ENCODE measurements at places on chromosomes 1 and 21.

DNA sequence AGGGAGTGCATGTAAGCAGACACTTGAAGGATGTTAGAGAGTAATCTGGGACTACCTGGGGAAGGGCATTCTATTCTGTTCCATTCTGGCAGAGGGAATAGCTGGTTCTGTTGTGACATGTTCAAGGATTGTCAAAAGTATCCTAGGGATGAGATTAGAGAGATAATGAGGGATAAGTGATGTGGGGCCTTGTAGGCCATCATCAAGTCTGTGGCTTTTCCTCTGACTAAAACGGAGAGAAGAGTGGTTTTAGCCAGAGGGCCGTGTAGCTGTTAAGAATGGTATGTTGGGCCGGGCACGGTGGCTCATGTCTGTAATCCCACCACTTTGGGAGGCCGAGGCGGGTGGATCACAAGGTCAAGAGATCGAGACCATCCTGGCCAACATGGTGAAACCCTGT lies 23.6 kb downstream of the TGFB2 start:
- DNase-seq, result no peak

DNA sequence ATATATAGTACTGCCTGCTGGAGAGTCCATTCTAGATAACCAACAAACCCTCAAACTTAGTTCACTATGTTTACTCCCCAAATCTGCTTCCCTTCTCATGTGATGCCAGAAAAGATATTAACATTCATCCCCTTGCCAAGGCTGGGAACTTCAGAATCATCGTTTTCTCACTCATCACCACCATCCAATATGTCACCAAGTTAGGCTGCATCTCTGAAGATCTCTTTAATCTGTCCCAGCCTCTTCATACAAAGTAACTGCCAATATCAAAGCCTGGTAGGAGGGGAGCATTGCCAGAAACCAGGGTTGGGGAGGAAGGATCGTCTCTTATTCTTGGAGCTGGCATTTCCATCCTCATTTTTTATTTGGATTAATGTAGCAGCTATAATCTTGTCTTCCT lies 71.6 kb downstream of the XCL2 start:
- DNase-seq, result no peak

GRCh38 chr1:24932284-24932683 lies 2.2 kb upstream of the RUNX3 start:
- DNase-seq, result no peak

- DNase-seq, result no peak
Measured at GRCh38 chr21:44893948-44894656, 20.6 kb upstream of the PTTG1IP start.

GRCh38 chr1:44377925-44378784 lies 23.1 kb upstream of the ERI3 start:
- no peak for DNase-seq

- DNase-seq, result no peak
Measured at GRCh38 chr1:155086128-155086741, 7.6 kb downstream of the EFNA3 start.

DNA sequence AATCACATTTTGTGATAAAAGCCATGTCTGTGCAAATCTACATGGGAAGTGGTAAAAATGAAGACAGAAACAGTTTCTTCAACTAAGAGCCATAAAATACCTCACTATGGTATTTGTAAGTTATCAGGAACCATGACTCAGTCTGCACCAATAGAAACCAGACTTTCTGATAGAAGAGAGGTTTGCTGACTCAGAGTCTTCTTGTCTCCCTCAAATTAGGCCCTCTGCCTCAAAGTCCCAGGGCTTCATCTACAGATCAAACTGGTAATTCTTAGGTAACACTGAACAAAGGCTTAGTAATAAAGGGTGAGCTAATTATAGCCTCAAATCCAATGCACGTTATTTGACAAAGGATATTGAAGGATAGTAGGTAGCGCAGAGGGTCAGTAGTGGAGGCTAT lies 30.9 kb upstream of the SSX2IP start:
- DNase-seq, result no peak

GRCh38 chr1:67429528-67430357 lies 459 bp downstream of the SERBP1 start:
- DNase-seq, result no peak

- DNase-seq, result no peak
Measured at GRCh38 chr1:93768380-93768863, 86.8 kb upstream of the BCAR3 start.

- DNase-seq, result no peak
Measured at GRCh38 chr1:216643176-216643575, 80.1 kb downstream of the ESRRG start.

GRCh38 chr1:29756901-29757725 lies 520.8 kb downstream of the PTPRU start:
- no peak for DNase-seq

DNA sequence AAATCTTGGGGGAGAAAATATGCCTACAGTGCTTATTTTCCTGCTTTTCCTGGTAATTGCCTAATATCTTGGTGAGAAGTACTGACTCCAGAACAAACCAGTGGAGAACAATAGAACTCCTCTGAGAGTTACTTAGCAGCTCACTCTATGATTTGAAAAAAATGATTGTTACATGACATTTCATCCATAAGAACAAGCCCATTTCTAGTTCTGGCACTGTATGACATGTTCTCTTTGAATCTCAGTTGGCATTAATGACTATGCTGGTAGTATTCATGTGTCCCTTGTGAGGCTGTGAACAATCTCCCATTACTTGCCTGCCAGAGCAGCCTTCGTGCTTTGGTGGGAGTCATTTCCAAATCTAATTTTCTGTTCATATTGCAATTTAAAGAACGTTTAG lies 58.0 kb downstream of the CLIC4 start:
- no peak for DNase-seq

- no peak for DNase-seq
Measured at GRCh38 chr1:4064150-4064889, 164.2 kb upstream of the C1orf174 start.

DNA sequence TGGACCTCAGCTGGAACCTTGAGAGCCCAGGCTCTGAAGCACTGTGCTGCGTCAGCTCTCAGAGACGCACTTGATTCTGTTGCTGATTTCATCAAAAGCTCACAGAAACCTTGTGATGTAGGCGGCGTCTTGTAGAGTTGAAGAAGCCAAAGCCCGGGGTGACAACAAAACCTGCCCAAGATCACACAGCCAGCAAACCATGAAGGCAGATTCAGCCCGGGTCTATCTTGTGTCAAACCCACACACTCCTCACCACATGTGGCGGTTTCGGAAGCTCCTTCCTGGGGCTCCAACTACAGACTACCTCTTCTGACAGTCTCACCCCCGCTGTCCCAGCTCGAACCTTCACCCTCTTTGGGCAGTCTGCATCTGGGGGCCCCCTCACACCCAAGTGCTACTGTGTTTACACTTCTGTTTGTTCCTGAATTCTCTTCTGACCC lies 50.4 kb downstream of the TENT5C start:
- DNase-seq, result no peak

DNA sequence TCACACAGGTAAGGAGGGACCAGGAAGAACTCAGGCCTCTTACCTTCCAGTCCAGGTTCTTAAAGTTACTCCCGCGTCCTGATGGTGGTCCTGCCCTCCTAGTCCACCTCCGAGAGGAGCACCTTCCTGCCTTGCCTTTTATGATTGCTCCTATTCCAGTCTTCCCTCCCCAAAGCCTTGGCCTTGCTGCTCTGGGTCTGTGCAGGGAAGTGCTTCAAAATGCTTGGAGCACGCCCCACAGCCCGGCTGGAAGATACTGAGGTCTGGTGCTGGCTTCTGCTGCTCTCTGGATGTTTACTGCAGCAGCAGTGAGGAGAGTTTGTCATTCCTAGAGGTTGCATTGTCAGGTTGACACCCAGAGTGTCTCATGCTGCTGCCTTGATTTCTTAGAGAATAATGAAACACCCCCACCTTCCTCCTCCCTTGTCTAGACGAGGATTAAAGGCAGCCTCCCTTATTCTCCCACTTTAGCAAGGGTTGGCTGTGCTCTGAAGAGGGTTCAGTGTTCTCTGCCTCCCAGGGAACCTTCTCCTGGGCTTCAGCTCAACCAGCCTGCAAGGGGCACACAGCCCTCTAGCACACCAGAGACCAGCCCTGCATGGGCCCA lies 142.2 kb upstream of the CACNA1E start:
- DNase-seq, result no peak

DNA sequence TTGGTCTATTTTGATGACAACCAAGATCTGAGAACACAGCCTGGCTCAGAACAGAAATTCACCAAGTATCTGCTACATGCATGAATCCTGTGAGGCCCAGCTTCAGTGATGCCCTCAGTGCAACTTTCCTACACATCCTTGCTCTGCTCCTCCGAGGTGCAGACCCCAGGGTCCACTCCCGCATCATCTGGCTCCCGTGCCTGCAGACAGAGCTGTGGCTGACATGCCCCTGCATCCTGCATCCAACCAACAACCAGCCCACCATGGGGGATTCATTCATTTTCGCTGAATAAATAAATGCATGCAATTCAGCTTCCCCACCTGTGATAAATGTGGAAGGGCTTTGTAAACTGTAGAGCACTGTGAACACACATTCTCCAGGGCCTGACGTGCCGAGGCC lies 112.3 kb downstream of the GLIS1 start:
- DNase-seq, result no peak

DNA sequence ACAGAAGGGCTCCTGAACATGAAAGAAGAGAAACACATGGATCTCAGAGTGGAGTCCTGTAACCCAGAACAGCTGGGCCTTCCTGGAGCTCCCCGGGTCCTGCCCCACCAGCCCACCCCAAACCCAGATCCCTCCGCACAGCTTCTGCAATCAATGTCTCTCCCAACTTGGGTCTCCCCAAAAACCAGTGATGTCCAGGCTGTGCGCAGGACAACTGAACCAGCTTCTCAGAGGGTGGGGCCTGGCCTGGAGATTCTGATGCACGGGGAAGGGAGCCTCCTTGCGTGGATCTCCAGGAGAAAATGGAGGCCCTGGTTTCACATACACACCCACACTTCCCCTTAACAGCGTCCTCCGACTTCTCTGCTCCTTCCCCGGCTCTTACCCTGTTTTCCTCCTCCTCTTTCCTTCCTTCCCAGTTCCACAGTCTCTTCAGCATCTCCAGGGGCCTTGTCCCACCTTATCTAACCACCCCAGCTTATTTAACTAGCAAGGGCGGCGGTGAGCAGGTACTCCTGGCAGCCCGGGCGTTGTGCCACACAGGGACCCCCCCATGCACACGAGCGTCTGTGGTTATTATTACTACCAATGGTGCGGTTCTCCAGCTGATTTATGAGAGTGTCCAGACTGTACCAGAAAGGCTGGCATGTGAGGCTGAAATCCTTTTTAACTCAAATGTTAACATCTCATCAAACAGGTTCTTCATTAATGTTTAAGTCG lies 11.2 kb upstream of the MX2 start:
- no peak for DNase-seq

GRCh38 chr1:218994615-218995014 lies 179.1 kb upstream of the LYPLAL1 start:
- DNase-seq, result no peak

GRCh38 chr1:83000286-83000685 lies 998.6 kb downstream of the TTLL7 start:
- no peak for DNase-seq

DNA sequence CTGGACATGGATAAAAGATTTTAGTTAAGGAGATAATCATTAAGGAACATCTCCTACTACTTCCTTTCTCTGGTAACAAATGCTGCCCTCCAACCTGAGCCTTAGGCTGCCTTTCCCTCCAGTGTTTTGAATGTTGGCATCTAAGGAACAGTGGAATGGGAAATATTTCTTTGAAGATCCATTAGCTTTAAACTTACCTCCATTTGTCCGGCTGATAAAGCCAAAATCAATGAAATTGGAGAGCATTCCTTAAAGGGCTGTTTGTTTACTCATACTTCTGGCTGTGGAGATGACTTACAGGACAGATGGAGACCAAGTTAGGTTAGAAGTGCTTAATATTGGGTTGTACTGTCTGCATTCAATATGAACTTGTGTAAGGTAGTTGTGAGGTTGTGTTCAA lies 439.1 kb downstream of the PLA2G4A start:
- DNase-seq, result no peak

DNA sequence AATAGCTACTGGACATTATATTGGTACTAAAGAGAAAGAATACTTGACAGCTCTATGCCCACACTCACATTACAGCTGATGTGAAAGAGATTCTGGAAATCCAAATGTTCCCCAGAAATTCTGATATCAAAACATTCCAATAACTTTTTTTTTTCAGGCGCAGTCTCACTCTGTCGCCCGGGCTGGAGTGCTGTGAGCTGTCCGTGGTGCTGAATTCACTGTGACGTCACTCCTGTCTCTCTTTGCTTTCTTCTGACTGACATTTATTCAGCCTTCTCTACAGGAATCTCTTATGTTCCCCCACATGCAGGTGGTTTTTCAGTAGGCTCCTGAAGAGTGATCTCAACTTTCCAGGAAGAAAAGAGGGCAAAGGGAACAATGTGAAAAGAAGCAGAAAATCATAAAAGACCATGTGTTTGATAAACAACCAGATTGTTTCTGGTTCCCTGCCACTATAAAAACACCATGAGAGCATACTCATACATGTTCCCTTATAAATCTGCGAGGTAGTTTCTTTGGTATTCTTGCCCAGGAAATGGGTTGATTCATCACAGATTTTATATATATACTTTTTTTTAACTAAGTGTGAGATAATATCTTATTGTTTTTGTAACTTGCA lies 6.2 kb downstream of the S100A7A start:
- DNase-seq, result no peak

DNA sequence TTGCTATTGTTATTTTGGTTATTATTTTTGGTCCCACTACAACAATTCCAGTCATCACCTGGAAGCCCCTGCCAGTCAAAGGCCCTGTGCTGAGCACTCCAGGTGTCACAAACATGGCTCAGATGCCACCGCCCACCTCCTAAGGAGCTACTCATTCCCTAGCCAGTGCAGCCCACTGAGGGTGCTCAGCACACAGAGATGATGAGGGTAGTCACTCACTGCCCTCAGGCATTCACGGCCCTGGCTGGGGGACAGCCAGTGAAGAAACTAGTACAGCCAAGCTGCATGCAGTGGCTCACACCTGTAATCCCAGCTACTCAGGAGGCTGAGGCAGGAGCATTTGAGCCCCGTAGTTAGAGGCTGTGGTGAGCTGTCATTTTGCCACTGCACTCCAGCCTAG lies 42.3 kb downstream of the NIPAL3 start:
- DNase-seq, result no peak

GRCh38 chr1:62450301-62450700 lies 13.5 kb downstream of the USP1 start:
- DNase-seq, result no peak

DNA sequence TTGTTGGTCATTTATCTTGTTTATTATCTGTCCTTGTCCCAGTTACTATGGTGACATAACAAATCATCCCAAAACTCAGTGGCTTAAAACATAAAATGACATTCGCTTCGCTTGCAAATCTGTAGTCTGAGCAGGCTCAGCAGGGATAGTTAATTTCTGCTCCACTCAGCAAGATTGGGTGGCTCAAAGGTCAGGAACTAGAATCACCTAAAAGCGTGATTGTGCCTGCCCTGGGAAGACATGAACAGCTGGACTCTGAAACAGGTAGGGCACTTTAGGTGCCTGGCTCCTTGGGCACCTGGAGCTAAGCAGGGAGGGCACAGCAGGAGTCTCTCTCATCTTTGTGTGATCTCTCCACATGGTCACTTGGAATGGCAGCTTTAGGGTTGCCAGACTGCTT lies 14.7 kb upstream of the TRAF3IP3 start:
- no peak for DNase-seq
